ENCODE measurements at places on chromosomes 5 and 9.

GRCh38 chr5:9932770-9933169 lies 302.6 kb upstream of the TAS2R1 start:
- no peak for DNase-seq

DNA sequence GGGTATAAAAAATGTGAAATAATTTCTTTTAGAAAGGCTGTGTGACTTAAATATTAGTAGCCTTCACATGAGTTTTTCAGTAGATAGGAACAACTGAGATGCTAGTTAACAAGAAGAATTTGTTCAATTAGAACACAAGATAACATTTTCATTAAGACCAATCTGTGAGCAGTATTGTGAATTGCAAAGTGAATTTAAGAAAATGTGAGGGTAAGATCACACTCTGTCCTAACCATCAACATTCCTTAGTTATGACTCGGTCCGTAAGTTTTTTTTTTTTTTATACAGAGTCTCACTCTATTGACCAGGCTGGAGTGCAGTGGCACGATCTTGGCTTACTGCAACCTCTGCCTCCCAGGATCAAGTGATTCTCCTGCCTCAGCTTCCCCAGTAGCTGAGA lies 180.2 kb upstream of the EGFLAM start:
- DNase-seq = no peak

DNA sequence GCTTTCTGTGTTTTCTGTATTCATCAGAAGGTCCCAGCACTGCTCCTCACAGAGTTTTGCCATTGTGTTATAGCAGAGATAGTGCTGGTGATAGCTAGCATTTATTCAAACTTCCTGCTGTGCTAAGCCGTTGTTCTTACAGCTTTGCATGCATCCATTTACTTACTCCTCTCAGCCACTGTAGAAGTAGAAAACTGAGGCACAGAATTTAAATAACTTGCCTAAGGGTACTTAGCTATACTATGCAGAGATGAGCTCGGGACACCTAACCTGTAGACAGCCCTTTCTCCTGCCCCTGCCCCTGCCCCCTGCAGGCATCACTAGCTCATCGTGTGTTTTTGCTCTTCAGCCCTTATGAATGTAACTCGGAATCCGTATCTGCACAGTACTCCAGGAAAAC lies 227.6 kb downstream of the SAXO1 start:
- no peak for DNase-seq

DNA sequence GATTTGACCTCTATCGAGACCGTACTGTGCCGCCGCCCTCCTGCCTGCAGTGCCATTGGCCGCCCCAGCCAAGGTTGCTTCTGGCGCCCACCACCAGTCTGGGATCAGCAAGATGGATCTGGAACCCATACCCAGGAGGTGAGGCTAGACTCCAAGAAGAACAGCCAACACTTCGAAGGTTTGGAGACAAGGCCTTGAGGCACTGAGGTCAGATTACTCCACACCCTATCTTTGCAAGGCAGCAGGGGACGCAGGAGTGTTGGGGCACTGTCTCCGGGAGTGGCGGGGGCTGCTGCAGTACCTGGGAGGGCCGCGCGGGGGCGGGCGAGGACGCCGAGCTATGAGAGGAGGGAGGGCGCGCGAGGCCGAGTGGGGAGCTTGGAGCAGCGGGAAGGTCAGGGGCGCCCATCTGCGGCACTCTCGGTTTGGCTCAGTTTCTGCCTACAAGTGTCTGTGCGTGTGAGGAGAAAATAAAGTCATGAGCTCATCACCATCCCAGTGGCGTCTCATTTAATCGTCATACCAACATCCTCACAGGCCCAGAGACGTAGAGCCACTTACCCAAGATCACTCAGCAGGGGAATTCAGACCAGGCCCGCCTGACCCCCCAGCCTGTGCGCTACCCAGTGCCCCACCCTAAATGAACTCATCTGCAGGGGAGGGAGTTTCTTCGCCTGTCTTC lies 20.5 kb upstream of the PSD2 start:
- DNase-seq = peak; percentile 90

DNA sequence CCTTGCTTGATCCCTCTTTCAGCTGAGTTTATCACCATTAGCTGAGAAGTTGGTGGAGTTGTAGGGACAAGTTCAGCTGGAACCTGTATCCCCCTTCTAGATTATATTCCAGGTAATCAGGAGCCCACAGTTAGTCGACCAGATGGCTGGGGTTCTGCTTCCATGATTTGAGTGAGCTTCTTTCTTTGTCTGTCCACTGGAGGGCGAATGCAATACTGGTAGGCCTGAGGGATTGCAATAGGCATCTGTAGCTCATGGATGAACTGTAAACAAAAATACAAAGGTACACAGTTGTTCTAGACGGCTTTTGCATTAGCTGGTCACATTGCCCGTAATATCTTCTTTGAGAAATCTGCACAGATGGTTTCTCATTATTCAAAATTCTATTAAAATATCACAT lies 88.9 kb downstream of the PCSK5 start:
- no peak for DNase-seq

DNA sequence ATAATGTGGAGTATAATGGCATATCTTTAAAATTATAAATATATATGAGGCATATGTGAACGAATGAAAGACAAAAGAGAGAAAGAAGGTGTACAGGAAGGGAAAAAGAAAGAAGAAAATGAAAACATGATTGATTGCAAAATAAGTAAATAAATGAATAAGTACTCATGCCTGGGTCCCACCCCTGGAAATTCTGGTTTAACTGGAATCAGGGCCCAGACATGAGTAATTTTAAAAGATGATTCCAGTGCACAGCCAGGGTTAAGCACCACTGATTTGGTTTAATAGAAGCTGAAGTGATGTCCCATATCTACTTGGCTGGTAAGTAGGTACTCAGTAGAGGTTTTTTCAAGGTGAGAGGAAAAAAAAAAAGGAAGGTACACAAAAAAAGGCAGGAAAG lies 34.0 kb upstream of the HOMER1 start:
- DNase-seq = no peak

- DNase-seq = no peak
Observed at GRCh38 chr9:16090907-16091629, 538.2 kb downstream of the CCDC171 start.

GRCh38 chr5:85538362-85538761 lies 1079.4 kb upstream of the COX7C start:
- no peak for DNase-seq

- no peak for DNase-seq
Observed at GRCh38 chr9:132231019-132231701, 69.3 kb downstream of the NTNG2 start.

DNA sequence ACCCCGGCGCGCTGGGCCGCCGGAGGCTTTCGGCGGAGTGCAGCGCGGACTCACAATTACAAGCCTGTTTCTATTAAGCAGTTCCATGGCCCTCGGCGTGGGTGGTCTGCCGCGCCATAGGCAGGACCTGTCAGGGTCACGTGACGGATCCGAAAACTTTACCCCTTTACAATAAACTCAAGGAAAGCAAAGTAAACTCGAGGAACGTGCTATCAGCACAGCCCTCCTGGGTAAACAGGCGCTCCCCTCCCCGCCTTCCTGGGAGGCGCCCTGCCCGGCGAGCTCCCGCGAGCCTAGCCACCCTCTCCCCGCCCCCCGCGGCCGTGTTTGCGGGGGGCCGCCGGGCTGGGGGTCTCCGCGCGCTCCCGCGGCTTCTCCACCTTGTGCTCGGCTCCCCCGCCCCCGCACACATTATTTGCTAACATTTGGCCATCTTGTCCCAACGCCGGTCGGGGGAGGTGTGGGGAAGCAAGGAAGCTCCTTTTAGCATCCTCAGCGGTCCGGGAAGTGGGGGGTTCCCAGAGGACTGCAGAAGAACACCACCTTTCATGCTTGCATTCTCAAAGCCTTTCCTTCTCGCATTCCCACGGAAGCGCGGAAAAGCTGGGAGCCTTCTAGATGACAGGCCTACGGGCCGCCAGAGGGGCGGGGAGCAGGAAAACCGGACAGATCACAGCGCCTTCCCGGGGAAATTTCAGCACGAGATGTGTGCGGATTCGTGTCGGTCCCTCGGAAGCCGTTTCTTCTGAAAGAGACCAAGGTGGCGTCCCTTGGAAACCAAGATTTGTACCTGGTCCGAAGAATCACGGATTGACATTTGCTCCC lies at the start of gene PTCH1:
PTCH1 (minus strand) TSS at position 238 of the 825 bp plus-strand sequence.
- DNase-seq = peak; percentile 70

DNA sequence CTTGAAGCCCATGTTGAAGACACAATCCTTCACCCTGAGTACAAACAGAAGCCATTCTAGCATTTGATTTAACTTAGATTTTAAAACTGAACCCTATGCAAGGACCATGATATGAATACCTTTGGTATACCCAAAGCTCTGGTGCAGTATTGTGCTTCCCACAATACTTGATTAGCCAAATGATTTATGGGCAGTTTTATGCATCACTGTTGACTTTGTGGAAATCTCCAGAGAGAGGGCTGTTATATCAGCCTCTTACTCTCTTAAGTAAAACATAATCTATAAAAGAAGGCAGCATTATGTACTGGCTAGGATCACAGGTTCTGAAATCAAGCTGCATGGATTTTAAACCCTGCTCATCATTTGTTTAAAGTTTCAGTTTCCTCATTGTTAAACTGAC lies 762.8 kb downstream of the EFNA5 start:
- no peak for DNase-seq

- no peak for DNase-seq
Observed at GRCh38 chr9:36517131-36517530, 55.6 kb upstream of the MELK start.

- no peak for DNase-seq
Observed at GRCh38 chr9:122100756-122101155, 7.6 kb upstream of the TTLL11 start.

- DNase-seq = no peak
Observed at GRCh38 chr5:110623874-110624273, 102.6 kb downstream of the TMEM232 start.

DNA sequence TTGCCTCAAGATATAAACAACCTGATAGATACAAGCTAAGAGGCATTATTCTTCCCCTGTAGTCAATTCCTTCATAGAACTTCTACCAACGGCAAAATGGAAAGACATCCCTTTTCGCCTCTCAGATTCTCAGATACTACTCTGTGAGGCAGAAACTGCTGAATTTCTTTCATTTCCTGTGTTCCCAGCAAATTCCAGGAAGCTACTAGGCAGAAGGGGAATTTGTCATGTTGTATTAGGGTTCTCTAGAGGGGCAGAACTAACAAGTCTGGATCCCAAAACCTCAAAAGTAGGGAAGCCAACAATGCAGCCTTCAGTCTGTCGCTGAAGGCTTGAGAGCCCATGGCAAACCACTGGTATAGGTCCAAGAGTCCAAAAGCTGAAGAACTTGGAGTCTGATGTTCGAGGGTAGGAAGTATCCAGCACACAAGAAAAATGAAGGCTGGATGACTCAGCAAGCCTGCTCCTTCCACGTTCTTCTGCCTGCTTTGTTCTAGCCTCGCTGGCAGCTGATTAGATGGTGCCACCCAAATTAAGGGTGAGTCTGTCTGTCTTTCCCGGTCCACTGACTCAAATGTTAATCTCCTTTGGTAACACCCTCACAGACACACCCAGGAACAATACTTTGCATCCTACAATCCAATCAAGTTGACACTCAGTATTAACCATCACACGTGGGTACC lies 15.2 kb downstream of the RNF180 start:
- no peak for DNase-seq

- no peak for DNase-seq
Observed at GRCh38 chr9:113922160-113922559, 46.1 kb downstream of the ZNF618 start.

DNA sequence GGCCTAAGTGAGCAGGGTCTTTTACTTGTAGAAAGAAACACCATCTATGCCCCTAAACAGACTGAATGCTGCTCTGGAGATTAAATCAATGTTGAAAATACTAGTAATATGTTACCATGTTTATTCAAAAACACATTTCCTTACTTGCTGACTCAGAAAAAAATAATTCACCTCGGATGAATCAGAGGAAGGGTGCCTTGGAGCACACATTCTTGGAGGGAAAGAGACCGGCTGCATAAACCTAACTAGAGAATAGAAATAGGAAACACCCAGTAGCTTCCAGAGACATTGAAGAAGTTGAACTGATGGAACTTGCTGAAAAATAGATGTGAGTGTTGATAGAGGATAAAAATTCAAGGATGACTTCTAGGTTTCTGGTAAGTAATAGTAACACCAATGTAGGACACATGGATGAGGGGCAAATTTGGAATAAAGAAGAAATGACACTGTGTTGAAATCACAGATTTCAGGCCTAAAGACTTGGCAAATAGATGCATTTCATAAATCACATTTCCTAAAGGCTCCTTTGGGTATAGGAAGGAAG lies 76.9 kb upstream of the MINAR2 start:
- no peak for DNase-seq

- DNase-seq = no peak
Observed at GRCh38 chr5:37807015-37807414, 32.8 kb downstream of the GDNF start.

DNA sequence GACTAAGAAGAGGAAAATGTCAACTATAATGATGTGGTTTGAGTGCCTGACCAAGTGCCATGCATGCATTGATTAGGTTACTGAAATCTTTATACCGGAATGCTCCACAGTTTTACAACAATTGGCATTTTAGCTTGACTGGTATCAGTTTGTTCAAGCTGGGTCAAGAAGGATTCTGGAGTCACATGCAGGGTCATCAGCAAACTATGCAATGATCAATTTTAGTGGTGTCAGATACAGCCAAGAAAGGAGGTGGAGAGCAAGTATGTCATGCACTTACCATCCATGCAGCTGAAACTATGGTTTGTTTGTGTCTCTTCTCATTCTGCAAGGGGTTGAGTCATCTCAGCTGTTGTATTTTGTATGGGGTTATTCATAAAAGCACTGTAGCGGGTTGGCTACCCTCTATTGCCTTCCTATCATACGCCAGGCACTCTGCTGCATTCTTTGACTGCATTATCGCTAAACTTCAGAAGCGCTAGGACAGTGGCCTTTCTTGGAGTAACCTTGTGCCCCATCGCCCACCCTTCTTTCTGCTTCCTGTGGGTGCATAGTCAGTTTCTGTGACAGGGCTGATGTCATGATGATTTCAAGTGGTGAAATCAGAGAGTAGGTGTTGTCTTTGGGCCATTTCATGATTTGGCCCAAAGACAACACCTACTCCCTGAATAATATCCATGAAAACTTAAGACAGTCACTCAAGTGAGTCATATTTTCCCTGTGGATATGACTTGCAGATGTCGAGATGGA lies 145.4 kb downstream of the MTX3 start:
- DNase-seq = no peak

- no peak for DNase-seq
Observed at GRCh38 chr5:134273642-134274395, 47.9 kb upstream of the PPP2CA start.

DNA sequence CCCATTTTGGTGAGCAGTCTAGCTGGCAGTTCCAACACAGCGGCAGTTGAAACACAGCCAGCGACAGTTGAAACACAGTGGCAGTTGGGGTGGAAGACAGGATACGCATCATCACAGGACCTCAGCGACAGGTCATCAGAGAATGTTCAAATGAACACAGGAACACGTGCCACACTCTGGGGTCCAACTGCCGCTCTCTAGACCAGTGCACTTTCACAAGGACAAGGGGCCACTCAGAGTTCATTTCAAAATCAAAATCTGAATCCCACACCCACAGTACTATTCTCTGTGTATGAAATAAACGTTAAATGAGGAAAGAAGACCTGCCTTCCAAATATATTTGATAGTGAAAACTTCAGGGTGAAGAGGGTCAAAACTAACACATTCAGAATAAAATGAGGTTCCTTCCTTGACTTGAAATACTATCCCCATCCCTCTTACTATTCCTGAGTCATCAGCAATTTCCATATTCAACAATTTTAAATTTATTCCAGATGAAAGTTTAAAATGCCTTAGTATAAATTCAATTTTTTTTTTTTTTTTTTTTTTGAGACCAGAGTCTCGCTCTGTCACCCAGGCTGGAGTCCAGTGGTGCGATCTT lies 53.0 kb upstream of the SIMC1 start:
- DNase-seq = no peak
